ENCODE measurements at places on chromosomes 4 and X. TPM values are rescaled to one million over a fixed set of nuclear protein-coding genes. Genes with fewer than 3 reads are reported as not detected.

GRCh38 chr4:41728573-41728913, 20.0 kb downstream of the PHOX2B start:
- no peak overlapping the region for H3K4me3 ChIP-seq
- DNase-seq: no peak
- no peak overlapping the region for H3K27ac ChIP-seq
- H3K4me1 ChIP-seq: no peaks in the 10 kb centered on the region
- H3K27me3 ChIP-seq: peaks cover 7% of the 10 kb centered on the region
- no peaks in the 10 kb centered on the region for H3K36me3 ChIP-seq

DNA sequence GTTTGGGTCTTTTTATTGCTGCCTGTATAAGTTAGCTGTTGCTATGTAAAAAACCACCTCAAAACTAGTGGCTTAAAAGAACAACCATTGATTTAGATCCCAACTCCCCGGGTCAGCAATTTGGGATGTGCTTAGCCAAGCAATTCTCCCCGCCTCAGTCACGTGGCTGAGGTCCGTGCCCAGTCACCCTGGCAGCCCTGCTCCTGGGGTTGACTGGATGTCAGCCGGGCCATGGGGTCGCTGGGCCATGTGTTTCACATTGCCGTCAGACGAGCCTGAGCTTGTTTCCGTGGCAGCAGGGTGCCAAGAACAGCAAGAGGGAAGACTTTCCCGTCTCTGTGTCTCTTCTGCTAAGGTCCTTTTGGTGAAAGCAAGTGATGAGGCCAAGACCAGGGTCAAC, 345.7 kb upstream of the FAT1 start:
- no peaks in the 10 kb centered on the region for H3K4me1 ChIP-seq
- H3K27me3 ChIP-seq: no peaks in the 10 kb centered on the region
- H3K4me3 ChIP-seq: no peak overlapping the region
- no peak for DNase-seq

- H3K27ac ChIP-seq: no peak overlapping the region
- H3K4me1 ChIP-seq: no peaks in the 10 kb centered on the region
- no peaks in the 10 kb centered on the region for H3K36me3 ChIP-seq
These were observed 52.0 kb downstream of the CDS1 start for GRCh38 chr4:84634961-84635360.

DNA sequence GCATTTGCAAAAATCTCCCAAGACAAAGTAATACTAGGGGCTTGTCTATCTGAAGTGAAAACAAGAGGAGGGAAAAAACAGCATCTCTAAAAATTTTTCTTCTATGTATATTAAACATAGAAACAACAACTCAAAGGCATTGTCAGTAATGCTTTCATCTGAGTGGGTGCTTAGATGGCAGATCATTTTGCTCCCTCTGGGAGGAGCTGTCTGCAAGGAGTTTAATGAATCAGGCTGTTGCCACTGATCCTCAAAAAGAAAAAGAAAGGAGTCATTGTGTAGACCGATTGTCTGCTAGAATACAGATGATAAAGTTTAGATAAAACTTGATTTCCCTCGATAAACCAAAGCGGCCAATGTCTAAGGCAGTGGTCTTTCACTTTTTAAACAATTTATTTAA, 49.7 kb upstream of the KLHL8 start:
- peak; percentile 31 for DNase-seq
- no peak overlapping the region for H3K4me3 ChIP-seq
- no peaks in the 10 kb centered on the region for H3K36me3 ChIP-seq
- H3K27me3 ChIP-seq: peaks cover 7% of the 10 kb centered on the region
- H3K4me1 ChIP-seq: no peaks in the 10 kb centered on the region

The TEC gene
- 0.18 TPM for polyA plus RNA-seq

The ATG4A gene
- 13.2 TPM for polyA plus RNA-seq

Data from endothelial cell of umbilical vein (primary cell).